Adrenal gland (tissue), 19 donors: ENCODE measurements at places on chromosomes 13 and 19. TPM values are rescaled to one million over a fixed set of nuclear protein-coding genes. Genes with fewer than 3 reads are reported as not detected.

DNA sequence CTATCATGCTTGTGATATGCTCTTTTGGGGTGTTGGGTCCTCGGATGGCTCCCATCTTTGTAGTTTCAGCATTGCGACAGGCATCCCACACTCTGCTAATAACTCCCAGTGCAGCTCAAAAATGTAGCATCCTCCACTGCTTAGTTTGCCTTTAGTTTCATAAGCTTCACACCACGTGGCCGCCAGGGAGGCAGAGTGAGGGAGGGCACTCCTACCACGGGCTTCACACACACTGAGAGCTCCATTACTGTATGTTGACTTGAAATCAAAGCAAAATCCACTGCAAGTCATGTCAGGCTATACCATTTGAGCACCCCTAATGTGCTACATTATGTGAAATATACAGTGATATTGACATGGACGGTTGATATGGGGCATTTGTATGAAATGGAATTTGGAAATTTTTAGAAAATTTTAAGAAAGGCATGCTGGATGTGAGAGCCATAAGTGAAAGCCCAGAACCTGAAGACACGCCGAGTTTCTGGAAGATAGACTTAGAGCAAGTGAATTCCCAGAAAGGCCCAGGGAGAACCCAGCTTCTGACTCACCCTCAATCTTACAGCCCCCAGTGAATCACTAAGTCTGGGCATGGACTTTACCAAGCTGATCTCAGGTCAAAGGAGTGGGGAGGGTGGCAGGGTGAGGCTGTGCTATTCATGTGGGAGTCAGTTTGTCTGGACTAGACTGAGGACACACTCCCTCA, 94.1 kb downstream of the HSPH1 start:
- no peaks in the 10 kb centered on the region for H3K27me3 ChIP-seq
- no peak overlapping the region for H3K4me3 ChIP-seq
- H3K4me1 ChIP-seq, result no peaks in the 10 kb centered on the region
- H3K27ac ChIP-seq, result no peak overlapping the region

DNA sequence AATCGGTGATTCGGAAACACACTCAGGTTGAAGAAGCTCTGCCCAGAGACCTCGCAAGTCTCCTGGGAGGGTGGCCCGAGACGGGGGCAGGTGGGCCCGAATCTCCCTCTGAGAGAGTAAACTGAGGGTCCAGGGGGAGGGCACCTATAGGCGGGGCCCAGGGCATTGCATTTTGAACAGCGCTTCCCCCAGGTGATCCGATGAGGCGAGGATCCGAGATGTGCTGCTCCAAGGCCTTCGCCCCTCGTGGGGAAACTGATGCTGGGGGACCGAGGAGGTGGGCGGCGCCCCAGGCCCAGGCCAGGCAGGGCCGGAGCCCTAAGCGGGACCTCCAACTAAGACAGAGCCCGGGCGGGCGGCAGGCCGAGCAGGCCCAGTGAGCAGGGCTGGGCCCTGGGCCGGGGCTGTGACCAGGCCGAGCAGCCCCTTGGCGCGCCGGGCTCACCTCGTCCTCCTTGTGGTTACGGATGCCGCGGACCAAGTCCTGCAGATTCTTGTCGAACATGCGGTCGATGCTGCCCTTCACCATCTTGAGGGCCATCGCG, 500 bp downstream of the AP3D1 start:
- H3K27ac ChIP-seq, result peak overlapping the region; percentile 97
- no peak for DNase-seq
- no peaks in the 10 kb centered on the region for H3K36me3 ChIP-seq
- H3K27me3 ChIP-seq, result no peaks in the 10 kb centered on the region
- H3K4me3 ChIP-seq, result peak overlapping the region; percentile 96

GRCh38 chr13:59458908-59459579, 704.7 kb downstream of the DIAPH3 start:
- peak; percentile 74 for DNase-seq
- no peaks in the 10 kb centered on the region for H3K4me1 ChIP-seq
- no peak overlapping the region for H3K4me3 ChIP-seq
- H3K27me3 ChIP-seq, result no peaks in the 10 kb centered on the region
- H3K27ac ChIP-seq, result peak overlapping the region; percentile 77

DNA sequence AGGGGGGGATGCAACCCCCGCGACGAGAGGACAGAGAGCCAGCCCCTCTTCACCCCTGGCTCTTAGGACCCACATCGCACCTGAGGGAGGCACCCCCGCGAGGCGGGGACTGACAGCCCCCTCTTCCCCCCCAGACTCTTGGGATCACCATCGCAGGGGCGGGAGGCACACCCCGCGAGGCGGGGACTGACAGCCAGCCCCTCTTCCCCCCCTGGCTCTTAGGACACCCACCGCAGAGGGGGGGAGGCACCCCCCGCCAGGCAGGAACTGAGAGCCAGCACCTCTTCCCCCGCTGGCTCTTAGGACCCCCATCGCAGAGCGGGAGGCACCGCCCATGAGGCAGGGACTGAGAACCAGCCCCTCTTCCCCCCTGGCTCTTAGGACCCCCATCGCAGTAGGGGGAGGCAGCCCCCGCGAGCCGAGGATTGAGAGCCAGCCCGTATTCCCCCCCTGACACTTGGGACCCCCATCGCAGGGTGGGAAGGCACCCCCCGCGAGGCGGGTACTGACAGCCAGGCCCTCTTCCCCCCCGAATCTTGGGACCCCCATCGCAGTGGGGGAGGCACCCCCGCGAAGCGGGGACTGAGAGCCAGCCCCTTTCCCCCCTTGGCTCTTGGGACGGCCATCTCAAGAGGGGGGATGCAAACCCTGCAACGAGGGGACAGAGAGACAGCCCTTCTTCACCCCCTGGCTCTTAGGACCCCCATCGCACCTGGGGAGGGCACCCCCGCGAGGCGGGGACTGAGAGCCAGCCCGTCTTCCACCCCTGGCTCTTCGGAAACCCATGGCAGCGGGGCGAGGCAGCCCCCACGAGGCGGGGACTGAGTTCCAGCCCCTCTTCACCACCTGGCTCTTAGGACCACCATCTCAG, 2425.1 kb upstream of the PCDH20 start:
- no peak overlapping the region for H3K27ac ChIP-seq
- no peaks in the 10 kb centered on the region for H3K4me1 ChIP-seq
- no peaks in the 10 kb centered on the region for H3K36me3 ChIP-seq
- no peak overlapping the region for H3K4me3 ChIP-seq

GRCh38 chr19:12888006-12888603, 1.1 kb upstream of the KLF1 start:
- H3K4me3 ChIP-seq, result no peak overlapping the region
- H3K27ac ChIP-seq, result no peak overlapping the region
- peaks cover 20% of the 10 kb centered on the region for H3K27me3 ChIP-seq

The KLK3 gene
- polyA plus RNA-seq, result 0.35 TPM

The PSG7 gene
- not detected for polyA plus RNA-seq

The DOCK6 gene
- 77.1 TPM for polyA plus RNA-seq

The ASPDH gene
- polyA plus RNA-seq, result 5.7 TPM

The BLOC1S3 gene
- 3.9 TPM for polyA plus RNA-seq

The TICAM1 gene
- 9.3 TPM for polyA plus RNA-seq

The SERTM1 gene
- 0.88 TPM for polyA plus RNA-seq
